ENCODE measurements at places on chromosomes 3 and 15.

DNA sequence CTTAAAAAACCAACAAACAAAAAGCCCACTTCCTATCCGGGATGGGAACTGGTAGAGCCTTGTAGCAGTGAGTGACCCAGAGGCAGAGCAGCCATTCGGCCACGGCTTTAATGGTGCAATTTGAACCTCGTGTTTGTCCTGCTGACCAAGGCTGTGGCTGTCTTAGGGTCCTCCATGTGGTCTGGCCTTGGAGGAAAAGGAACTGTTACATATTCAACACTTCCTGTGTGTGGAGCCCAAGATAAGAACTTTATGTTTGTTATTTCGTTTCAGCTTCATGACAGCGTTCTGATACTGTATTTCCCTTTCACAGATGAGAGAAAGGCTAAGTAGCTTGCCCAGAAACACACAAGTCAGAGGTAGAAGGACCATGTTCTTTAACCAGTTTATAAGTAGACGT is 269.8 kb downstream of the SV2B start:
- DNase-seq = no peak

DNA sequence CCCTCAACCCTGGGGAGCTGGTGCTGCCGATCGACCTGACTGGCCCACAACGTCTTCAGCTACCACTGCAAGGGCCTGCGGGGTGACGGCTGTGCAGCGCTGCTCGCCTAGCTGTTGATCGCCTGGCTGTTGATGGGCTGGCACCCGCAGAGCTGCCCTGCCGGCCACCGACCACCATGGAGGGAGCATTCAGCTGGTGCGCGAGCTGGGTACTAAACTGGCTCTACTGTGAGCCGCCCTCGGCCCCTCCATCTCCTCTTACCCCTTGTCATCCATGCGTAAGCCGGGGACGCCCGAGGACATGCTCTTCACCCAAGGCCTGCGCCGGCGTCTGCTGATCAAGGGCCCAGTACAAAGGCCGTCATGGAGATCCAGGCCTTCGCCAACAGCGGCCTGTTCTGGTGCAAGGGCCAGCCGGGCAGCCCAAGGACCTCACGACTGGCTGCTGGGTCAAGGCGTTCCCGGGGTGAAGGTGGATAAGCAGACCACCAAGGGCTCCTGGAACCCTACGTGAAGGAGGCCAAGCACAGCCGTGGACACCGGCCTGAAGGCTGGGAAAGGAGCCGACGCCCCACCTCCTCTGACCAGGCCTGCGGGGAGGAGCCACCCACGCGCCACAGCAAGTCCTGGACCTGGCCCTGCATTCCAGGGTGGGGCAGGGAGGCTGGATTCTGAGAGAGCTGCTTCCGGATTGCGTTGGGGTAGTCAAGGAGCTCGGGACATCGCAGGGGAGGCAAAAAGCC is 46.9 kb downstream of the SFMBT1 start:
- no peak for DNase-seq

DNA sequence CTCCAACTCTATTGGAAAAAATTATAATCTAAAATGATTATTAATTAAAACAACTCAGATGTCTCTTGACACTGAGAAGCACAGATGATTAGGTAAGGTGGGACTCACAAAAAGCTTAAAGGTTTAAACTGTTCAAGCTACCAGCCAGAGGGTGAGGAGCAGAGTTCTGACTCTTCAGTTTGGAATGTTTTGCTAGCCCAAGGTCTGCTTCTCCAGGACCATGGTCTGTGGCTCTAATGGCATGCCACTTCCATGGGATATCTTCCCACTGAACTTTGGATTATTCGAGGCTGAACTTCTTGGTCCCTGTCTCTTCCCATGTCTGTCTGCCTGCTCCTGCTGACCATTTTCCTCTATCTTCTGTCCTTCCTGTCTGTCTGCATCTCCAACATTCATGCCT is 49.2 kb downstream of the CACNA2D3 start:
- DNase-seq = no peak

DNA sequence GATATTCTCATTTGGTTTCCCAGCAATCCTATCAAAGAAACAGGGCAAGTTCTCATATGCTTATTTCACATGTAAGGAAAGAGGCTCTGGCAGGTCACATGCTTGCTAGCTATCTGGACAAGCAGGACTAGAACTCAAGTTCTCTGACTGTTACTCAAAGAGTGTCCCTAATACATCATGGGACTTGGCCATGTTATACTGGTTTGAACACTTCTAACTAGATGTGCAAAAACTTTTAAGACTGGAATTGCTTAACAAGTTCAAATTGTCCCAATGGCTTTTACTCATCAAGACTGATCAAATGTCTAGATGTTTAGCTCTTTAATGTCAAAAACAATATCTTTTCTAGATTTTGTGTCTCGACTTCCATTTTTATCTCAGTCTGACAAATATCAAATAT is 6.8 kb downstream of the GATM start:
- DNase-seq = no peak

DNA sequence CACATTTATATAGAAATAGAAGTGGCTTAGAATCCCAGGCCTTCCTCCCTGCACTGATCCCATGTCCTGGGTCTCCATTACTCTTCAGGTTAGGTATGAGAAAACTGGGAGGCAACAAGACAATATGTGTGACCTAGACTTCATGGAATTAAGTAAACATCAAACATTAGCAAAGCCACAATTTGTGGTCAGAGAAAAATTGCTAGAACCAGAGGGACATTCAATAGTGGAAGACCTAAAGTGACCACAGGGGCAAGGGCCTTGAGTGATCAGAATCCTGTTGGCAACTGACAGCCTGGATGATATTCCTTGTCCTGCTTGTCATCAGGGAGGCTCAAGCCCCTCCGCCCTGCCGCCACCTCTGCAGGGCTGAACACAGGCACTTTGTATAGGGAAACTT is 322.8 kb upstream of the CTNNB1 start:
- DNase-seq = no peak

DNA sequence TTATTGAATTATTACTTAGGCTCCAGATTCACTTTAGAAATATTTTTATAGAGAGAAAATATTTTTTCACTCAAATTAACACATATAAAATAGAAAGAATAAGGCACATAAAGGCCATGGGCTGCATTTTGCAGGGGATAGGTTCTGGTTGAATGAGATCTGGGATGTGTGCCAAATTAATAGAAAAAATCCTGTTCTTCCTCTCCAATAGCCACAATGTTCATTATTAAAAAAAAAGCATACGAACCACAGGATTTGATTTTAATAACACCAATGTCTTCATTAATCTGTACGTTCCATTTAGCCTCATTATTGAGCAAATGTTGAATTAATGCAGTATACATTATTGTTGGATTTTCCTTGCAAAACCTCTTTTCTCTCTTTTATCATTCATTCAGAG is 622.8 kb upstream of the AGTR1 start:
- no peak for DNase-seq

GRCh38 chr15:60982249-60982910 is 246.7 kb downstream of the RORA start:
- DNase-seq = no peak

DNA sequence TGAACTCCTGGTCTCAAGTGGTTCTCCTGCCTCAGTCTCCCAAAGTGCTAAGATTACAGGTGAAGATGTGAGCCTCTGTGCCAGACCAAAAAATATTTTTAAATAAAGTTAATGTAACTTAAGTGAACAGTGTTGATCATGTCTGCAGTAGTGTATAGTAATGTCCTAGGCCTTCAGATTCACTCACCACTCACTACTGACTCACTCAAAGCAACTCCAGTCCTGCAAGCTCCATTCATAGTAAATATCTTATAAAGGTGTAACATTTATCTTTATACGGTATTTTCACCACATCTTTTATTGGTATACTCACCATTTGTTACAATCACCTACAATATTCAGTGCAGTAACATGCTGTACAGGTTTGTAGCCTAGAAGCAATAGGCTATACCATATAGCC is 264.2 kb downstream of the ULK4 start:
- DNase-seq = no peak

GRCh38 chr15:47293466-47294162 is 423.7 kb upstream of the SEMA6D start:
- no peak for DNase-seq

- DNase-seq = no peak
These were observed 171.8 kb downstream of the POTEB3 start for GRCh38 chr15:21268436-21268940.

DNA sequence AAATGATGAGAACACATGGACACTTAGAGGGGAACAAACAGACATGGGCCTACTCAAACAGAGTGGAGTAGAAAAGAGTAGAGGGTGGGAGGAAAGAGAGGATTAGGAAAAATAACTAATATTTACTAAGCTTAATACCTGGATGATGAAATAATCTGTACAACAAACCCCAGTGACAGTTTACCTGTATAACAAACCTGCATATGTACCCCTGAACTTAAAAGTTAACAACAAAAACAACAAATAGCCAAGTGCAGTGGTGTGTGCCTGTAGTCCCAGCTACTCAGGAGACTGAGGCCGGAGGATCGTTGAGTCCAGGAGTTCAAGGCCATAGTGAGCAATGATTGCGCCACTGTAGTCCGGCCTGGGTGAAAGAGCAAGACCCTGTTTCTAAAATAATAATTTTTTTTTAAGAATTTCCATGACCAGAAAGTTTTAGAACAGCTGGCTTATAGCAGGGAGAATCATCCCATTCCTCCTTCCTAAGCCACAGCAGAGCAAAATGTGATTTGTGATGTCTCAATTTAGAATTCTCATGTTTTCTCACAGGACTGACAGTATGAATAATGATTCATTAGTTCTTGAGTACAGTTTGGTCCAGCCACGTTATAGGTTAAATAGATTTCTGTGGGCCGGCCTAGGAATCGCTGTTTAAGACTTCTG is 150.0 kb downstream of the ZNF609 start:
- DNase-seq = no peak

- no peak for DNase-seq
These were observed 164.6 kb upstream of the HES1 start for GRCh38 chr3:193971261-193971751.

- DNase-seq = no peak
These were observed 49.6 kb downstream of the SPSB4 start for GRCh38 chr3:141100531-141101320.

DNA sequence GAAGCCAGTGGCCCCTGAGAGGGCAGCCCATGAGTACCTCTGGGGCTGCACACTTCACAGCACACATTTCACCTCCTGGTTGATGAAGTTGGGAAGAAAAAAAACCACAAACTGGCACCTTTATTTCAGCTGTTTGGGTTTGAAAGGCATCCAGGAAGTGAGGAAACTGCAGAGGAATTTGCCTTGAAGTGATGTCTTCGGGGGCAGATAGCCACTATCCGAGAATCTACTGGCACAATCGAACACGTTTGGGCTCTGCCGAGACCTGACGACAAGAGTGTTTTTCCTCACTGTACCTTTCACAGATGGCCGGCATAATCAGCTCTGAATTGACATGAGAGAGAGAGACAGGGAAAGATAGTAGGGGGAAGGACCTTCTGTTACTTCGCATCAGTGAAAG is 59.7 kb downstream of the LRIG1 start:
- DNase-seq = no peak

DNA sequence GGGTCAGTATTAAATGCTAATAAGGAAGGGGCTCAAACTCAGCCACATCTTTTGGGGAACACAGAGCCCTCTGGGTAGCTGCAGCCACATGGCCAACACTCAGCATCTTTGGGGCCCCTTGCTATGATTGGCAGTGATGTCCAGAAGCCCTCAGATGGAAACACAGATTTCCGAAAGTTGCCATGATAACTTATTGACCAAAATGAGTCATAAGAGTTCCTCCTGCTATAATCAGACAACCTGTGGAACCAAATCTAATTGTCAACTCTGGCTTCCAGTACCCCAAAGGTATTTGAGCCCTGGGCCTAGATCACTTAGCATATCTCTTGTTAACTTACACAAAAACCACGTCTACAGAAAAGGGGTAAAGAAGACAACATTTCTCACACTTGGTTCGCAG is 392.2 kb downstream of the KCNH8 start:
- DNase-seq = no peak

DNA sequence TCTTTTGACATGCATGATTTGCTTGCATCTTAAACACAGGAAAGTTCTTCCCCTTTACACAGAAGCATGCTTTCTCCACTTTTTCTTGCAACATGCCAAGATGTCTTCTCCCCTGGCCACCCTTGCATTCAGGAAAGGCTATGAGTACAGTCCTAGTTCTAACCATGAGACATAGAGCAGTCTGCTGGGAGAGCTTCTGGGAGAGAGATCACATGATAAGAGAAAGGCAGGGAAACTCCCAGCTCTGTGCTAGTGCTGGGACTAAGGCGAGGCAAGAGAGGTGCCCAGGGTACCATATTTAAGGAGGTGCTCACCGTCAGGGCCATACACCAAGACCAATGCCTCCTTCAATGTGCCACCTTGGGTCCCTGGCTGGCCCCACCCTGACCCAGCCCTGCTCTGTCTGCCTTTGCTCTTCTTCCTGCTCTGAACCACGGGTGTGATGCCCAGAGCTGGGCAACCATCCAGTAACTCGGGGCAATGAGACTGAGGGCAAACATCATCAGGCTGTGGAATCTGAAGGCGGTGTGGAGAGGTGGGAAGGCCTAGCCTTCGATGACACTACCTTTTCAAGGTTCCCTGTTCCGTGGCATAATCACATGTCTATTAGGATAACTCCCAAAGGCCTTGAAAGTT is 77.4 kb upstream of the PRR20G start:
- no peak for DNase-seq

- no peak for DNase-seq
These were observed 97.7 kb upstream of the PHLDB2 start for GRCh38 chr3:111761309-111761795.

- DNase-seq = no peak
These were observed 177.1 kb downstream of the CD47 start for GRCh38 chr3:107913701-107914100.

- no peak for DNase-seq
These were observed 11.3 kb upstream of the TMEM115 start for GRCh38 chr3:50370594-50370993.

DNA sequence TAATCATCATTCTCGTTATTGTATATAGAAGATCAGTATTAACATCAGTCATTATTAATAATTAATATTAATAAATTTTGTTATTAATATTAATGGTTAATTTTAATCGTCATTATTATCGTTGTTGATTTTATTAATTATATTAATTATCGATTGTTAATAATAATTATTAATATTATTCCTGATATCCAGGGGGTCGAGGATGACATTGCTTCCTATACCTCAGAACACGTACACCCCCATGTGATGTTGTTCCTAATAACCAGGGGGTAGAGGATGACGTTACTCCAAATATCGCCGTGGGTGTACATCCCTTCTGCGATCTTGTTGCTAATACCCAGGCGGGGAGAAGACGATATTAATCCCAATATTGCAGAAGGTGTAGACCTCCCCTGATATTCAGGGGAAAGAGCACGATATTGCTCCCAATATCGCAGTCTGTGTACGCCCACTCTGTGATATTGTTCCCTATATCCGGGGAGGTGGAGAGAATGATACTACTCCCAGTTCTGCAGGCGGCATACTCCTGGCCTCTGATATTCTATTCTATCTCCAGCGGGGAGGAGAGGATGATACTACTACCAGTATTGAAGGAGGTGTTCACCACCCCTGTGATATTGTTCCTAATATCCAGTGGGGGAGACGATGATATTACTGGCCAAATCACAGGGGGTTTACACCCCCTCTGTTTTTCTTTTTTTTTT is 22.3 kb upstream of the BMF start:
- DNase-seq = no peak

GRCh38 chr15:75532413-75533250 is 46.5 kb downstream of the PTPN9 start:
- no peak for DNase-seq

- no peak for DNase-seq
These were observed 31.7 kb downstream of the RAB27A start for GRCh38 chr15:55257938-55258337.

GRCh38 chr15:85950101-85950500 is 129.6 kb upstream of the AGBL1 start:
- no peak for DNase-seq

GRCh38 chr15:78711638-78712037 is 70.6 kb upstream of the CHRNB4 start:
- no peak for DNase-seq
